ENCODE measurements at places on chromosomes 1 and 21.

- DNase-seq: no peak
Measured at GRCh38 chr1:56816264-56816663, 2.9 kb downstream of the FYB2 start.

- DNase-seq: no peak
Measured at GRCh38 chr21:10616535-10616934, 95.2 kb downstream of the TPTE start.

DNA sequence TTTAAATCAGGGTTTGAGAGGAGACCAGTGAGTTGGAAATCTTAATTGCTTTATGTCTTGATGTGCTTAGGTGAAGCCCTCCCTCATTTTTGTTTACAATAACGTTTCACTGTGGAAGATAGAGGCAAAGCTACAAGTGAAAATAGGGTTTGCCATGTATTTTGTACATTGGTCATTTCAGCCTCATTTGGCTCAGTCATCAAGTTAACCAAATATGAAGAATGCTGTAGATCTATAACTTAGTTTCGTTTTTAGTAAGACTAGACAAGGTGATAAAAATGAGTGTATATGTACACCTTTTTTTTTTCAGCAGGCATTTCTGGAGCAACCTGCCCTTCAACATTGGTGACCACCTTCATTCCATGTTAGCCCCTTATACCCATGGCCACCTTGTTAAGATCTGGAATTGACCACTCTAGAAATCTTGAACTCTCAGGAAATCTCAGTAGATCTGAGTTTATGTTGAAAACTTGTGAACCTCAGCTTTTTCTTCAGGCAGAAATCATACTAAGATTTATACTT lies 2.9 kb downstream of the NFYC start:
- DNase-seq: no peak

DNA sequence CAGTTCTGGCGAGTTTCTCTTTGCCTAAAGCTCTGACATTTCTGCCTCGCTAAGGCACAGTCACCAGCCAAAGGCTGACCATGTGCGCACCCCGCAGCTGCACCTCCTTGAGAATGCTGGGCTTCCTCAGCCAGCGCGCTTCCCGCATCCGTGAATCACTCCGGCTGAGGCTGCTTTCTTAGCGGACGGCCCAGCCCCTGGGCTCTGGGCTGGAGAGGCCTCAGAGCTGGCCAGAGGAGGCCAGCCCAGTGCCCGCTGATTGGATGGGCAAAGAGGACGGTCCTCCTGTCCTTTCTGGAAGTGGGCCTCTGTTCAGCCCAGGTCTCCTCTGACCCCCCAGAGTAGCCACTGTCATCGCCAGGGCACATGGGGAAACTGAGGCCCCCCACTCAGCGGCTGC lies 56.1 kb downstream of the PRDM16 start:
- no peak for DNase-seq

GRCh38 chr1:145990249-145990855 lies 6.0 kb downstream of the TXNIP start:
- DNase-seq: no peak

- DNase-seq: no peak
Measured at GRCh38 chr1:225548140-225548857, 104.6 kb downstream of the ENAH start.

- DNase-seq: no peak
Measured at GRCh38 chr1:156448134-156448967, 52.2 kb downstream of the MEF2D start.

DNA sequence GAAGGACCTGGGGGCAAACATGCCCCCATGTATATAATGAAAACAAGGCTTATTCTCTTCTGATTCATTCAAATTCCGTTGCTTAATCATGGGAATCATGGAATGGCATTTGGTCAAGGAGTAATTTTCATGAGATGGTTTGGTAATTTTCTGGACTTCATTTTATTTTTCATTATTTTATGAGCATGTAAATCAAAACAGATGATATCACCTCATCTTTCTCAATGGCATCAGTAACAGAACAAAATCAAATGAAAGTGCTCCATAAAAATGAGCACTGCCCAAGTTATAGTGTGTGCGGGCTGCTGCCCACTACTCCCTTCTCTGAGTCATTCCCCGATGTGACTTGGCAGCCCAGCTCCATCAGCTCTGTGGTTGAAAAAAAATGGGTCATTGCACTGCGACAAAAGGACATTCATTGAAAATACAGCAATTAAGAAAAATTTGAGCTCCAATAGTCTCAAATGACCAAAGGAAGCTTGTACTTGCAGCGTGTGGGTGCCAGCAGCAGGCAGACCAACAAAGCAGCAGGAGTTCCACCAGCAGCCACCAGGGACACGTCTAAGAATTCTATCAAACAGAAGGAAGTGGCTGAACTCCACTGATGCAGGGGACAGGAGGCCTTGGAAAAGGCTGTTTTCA lies 84.3 kb upstream of the VAV3 start:
- DNase-seq: peak; percentile 15

- DNase-seq: no peak
Measured at GRCh38 chr1:117364240-117364639, 3.0 kb upstream of the MAN1A2 start.

DNA sequence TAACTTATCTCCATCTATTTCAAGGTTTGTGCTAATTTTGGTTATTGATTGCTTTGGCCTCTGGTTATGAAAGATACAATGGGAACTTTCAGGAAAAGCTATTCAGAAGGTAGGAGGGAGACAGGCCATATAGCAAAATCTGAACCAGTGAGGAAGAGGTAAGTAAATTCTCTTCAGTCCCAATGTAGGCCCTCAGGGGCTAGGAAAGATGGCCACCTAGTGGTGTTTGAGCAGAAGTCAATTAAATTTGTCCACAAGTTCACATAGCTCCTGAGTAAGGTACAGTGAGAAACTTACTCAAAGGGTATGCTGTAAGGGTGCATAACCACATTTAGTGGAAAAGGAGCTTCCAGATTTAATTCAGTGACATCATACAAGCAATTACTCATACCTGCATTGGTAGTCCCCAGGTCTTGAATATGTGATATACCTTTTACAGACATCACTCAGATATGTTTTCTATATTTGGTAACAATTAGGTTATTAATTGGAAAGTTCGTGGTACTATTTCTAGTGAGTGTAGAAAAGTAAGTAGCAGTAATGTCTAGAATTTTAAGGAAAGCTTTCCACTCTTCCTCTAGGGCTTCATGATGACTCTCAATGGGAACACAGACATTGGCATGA lies 21.4 kb upstream of the FMO1 start:
- no peak for DNase-seq

GRCh38 chr1:202155478-202156021 lies 4.9 kb downstream of the PTPN7 start:
- DNase-seq: no peak

GRCh38 chr1:185696422-185697150 lies 37.6 kb upstream of the HMCN1 start:
- no peak for DNase-seq

DNA sequence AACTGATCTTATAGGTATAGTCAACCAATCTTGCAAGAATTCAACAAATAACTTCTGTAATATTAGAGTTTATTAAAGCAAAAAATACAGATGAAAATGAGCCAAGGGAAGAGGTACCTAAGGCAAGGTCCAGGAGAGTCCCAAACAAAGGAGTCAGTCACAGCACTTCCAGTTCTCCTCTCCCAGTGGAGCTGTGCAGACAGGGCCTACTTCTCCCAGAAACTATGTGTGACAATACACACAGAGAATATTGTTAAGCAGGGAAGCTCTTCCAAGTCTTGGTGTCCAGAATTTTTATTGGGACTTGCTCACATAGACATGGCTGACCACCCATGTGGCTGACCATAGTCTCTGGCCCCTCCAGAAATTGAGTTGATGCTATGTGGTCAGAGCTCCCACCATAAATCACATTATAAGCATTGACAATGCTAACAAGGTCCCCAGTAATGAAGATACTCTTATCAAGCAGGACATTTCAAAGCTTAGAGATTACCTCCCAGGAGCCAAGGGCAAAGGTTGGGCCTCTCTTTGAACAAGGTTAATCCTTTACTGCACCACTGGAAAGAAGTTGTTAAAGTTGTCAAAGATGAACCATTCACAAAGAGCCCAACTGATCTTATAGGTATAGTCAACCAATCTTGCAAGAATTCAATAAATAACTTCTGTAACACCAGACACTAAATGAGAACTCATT lies 3.5 kb upstream of the CD244 start:
- DNase-seq: no peak

DNA sequence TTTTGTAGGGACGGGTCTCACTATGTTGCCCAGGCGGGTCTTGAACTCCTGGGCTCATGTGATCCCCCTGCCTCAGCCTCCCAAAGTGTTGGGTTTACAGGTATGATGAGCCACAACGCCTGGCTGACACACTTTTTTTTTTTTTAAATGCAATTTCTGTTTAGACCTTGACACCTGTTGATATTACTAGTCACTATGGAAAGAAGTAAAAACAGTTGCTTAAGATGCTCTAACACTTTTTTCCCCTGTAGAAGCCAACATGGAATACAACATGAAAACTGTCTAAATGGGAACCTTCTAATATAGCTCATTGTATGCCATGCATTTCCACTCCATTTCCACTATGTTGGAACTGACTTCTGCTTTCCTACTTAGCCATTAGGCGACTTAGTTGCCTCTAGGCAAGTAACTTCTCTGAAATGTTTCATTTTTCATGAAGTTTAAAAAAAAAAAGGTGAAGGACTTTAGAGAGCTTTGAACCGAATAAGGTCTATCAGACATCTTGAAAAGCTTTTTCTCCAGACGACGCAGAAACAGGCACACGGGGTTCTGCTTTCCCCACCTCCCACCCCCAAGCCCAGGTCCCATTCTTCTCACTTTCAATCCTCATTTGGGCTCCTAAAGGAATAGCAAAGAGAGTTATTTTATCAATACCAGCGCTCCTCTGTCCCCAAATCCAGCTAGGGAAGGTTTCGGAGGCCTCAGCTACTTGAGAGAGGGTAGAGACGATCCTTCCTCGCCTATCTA lies 648 bp upstream of the DR1 start:
- DNase-seq: no peak

- no peak for DNase-seq
Measured at GRCh38 chr21:41277846-41278245, 38.8 kb upstream of the FAM3B start.

GRCh38 chr1:162421258-162422164 lies 9.6 kb upstream of the SH2D1B start:
- DNase-seq: no peak

GRCh38 chr1:73654714-73655113 lies 543.3 kb downstream of the LRRIQ3 start:
- DNase-seq: no peak

GRCh38 chr1:59580257-59580656 lies 234.5 kb upstream of the HOOK1 start:
- no peak for DNase-seq

DNA sequence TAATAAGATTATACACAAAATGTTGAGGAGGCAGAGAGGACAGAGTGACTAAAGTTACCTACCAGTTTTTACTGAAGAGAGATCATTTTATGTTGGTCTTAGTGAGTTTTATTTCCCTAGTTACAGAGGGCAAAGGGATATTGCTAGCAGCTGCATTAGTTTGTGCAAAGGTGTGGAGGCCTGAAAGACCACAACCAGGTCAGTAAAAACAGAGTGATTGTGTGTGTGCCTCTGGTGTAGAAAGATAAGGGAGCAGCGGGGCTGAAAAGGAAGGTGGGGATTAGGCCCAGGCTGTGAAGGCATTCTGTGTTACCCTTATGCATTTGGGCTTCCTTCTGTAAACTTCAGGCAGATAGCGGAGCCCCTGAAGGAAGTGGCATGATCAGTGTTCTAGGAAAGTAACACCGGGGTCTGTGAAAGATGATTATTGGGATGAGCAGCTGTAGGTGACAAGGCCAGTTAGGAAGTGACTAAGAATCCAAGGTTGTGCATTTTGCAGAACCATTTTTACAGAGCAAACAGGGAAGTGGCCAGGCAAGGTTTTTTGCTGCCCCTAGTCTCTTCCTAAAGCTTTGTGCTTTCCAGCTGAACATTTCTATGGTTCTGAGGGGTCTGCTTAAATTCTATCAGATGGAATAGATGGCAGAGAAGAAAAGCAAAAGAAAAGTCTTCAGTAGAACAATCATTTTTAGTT lies 3.7 kb downstream of the GADD45A start:
- DNase-seq: no peak

DNA sequence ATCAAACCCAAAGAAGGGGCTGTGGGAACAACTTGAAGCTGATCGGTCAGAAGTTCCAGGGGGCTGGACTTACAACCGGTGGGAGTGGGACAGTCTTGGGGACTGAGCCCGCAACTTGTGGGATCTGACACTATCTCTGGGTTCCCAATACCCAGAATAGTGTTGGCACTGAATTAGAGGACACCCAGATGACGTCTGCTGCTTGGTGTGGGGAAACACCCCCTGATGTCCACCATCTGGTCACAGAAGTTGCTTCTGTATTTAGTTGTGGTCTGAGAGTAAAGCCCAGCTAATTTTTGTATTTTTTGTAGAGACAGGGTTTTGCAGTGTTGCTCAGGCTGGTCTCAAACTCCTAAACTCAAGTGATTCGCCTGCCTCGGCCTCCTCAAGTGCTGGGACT lies 28.8 kb downstream of the SERBP1 start:
- DNase-seq: no peak

- peak; percentile 39 for DNase-seq
Measured at GRCh38 chr1:50332941-50333594, 90.2 kb downstream of the DMRTA2 start.

DNA sequence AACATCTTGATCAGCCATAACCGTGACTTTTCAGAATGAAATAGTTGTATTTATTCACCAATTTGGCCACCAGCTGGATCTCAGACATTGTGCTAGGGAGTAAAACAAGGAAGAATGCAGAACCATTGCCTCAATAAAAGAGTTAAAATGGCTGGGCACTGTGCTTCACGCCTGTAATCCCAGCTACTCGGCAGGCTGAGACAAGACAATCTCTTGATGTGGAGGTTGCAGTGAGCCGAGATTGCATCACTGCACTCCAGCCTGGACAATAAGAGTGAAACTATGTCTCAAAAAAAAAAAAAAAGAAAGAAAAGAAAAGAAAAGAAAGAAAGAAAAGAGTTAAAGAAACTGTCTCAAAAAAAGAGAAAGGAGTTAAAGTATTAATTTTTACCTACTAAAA lies 199.5 kb downstream of the TPR start:
- no peak for DNase-seq

DNA sequence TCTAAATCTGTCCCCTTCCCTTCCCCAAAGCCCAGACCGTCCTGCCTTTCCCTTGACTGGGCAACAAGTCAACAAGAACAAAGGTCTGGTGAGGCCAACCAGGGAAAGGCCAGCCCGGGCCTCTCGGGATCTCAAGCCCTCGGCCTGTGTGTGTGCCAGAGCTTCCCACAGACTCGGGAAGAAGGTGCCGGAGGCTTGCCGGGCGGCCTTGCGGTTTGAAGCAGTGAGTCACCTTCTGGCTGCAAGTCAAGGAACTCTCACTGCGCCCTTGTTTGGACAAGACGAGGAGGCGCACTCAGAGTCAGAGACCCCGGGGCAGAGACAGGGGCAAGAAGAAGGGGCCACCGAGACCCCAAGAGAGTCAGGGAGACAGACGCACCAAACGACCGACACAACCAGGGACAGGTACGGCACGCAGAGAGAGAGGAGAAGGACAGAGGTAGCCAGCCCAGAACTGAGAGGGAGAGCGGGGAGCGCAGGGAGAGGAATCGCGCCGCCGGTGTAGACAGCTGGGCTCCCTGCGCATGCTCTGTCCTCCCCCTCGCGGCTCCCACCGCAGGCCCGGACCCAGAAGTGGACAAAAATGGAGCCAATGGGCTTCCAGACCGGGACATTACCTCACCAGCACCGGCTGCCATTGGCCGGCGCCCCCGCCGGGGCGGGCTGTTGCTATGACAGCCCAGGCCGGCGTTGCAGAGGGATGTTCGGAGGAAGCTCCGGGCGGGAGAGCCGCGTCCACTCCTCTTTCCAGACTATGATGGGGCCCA lies 66.6 kb upstream of the LAPTM5 start:
- peak; percentile 57 for DNase-seq

Data from CD4-positive, alpha-beta T cell treated with Interleukin-6 for 4 hours (primary cell).